Pancreas (tissue), 10 donors: ENCODE measurements at places on chromosomes 6 and 20.

- no peak for DNase-seq
Measured at GRCh38 chr6:169490830-169491229, 211.0 kb downstream of the WDR27 start.

DNA sequence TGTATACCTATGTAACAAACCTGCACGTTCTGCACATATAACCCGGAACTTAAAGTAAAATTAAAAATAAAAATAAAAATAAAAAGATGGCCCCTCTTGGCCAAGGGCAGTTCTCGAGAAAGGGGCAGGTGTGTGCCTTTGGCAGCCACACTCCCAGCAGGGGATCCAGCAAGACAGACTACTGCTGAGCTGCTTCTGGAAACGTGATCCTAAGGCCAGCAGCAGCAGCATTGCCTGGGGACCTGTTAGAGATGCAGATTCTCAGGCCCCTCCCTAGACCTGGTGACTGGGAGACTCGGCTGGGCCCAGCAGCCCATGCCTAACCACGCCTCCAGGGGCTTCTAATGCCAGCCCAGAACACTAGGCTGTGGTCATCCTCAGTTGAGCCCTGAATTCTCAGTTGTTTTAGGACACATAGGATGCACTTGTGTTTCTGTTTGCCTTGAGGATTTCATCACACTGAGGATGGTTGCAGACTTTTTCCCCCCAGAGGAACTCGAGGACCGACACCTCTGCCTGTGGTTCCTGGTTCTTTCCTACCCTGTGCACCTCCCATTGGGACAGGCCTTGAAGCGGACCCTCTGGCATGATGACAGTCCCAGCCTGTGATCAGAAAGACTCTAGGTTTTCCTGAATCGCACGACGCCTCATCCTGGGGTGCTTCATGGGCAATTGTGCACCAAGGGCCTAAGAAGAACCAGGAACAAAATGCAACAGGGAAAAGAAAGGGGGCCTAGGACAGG, 105.9 kb downstream of the TOX2 start:
- DNase-seq: no peak

- no peak for DNase-seq
Measured at GRCh38 chr20:9919271-9920014, 80.6 kb upstream of the PAK5 start.

- no peak for DNase-seq
Measured at GRCh38 chr6:98842342-98843180, 8.2 kb downstream of the POU3F2 start.

DNA sequence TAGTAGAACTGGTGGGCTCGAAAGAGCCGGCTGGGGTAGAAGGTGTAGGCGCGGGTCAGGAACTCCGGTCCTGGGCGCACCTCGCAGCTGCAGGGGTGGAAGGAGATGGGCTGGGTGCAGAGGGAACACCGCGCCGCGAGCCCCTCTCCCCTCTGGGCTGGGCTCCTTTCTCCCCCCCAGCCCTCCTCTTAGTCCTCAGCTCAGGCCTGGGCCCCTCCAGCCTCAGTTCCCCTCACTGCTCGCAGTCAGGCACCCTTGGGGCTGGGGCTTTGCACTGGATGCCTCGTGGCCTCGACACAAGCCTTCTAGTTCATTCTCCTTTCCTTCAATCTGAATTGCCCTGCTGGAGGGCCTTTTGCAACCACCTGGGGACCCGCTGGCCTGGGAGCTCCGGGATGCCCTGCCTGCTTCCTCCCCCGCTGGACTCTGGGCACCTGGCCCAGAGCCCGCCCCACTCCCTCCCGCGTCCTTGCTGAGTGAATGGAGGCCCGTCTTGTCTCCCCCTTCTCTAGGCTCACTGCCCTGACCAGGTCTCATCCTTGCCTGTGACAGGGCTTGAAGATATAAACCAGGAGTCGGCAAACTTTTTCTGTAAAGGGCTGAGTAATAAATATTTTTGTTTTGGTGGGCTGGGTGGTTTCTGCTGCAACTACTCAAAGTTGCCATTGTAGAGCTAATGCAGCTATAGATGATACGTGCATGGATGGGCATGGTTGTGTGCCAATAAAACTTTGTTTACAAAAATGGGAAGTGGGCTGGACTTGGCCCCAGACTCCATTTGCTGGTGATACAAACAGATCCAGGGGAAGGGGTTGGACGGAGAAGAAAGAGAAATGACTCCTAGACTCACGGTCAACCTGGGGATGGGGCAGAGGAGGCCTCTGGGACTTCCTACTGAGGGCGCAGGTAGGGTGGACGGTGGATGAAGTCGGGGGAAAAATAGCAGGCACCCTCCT, 47.3 kb downstream of the APCDD1L start:
- no peak for DNase-seq

GRCh38 chr6:4020822-4021132, 58.2 kb downstream of the FAM217A start:
- DNase-seq: no peak

- peak; percentile 34 for DNase-seq
Measured at GRCh38 chr6:34585512-34586061, 29.5 kb upstream of the SPDEF start.

DNA sequence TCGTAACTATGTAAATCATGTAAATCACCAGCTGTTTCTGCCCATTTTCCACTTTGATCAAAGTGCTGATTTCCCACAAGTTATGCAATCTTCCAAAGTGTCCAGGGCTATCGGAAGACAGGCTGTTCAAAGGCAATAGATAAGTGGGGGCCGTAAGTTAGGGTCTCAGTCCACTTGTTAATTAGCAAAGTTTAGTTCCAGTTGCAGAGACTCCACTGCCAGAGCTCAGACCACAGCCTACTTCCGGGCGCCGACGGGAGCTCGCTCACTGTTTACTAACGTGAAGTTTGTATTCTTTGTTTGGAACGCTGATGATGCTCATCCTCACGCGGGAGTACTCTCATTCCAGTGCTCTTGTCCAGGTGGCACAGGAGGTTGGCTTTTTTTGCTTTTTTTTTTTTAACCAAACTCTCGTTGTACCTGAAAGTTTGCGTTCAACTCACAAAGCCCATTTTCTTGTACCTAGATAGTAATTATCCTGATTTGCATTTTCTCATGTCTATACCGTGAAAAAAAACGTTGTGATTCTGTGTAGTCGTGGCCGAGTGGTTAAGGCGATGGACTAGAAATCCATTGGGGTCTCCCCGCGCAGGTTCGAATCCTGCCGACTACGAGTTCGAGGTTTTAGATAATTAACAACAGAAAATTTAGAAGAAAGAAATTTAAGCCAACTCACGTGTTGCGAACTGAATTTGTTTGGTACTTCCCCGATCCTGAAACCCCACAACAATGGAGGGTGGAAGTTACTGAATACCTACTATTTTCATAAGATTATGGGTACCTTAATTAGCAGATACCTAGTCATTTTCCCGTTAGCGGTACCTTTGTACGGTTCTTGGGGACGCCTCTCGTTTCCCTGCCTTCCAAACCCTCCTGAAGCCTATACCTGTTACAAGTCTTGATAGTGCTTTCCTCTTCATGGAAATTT, 29.9 kb upstream of the ZNF184 start:
- DNase-seq: no peak

GRCh38 chr6:149364557-149364956, 35.5 kb upstream of the SUMO4 start:
- no peak for DNase-seq

GRCh38 chr6:126173265-126173664, 166.7 kb upstream of the CENPW start:
- DNase-seq: no peak

- DNase-seq: no peak
Measured at GRCh38 chr6:2186516-2186915, 58.9 kb downstream of the GMDS start.

- no peak for DNase-seq
Measured at GRCh38 chr20:47953471-47953870, 168.2 kb upstream of the SULF2 start.

DNA sequence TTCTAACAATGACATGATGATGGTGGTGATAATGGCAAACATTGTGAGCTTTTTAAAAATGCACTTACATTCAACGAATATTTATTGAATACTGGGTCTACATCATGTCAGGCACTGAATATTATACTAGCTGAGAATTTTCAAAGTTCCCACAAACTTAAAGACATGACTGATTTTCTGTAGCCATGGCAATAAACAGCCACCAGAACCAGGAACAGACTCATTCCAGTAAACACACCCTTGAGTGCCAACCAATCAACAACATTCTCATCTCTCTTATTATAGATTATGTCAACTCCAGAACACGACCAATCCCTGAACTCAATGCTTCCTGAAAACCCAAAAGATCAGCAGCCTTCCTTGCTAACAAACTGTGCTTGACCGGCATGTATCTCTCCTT, 212.4 kb upstream of the RUNX2 start:
- DNase-seq: no peak

DNA sequence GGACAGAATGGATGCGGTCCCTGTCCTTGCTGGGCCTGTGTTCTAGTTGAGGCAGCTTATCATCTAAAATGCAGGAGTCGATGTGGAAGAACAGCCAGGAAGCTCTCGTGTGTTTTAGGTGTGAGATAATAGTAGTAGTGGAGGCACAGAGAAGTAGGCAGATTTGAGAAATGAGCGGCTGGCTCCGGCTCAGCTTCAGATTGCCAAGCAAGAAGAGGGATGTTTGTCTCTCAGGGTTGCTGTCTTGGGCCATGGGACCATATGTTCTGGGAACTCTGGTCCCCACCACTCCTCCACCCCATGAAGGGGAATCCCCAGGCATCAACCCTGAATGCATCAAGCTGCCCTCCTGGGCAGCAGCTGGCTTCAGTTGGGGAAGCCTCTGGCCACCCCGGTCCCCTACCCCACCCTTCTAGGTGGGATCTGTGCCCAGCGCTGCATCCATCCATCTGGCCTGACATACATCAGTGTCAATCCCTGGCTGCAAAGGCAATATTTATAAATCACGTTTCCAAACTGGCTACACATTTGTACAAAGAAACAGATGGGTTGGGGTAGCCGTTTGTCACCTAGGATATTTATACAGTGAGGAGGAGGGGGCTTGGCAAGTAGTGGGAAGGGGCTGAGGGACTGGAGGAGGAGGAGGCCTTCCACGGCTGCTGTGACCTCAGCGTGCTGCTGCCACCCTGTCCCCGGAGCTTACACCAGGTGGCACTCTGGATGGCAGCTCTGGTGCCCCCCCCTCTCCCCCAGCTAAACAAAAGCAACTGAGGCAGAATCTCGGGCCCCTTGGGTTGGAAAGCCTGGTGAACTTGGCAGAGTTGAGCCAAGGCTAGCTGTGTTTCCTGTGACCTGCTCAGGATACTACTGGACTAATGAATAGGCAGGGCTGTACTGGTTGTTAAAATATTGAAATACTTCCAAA, 64.4 kb downstream of the CD40 start:
- no peak for DNase-seq

GRCh38 chr6:6652932-6653331, 64.4 kb downstream of the LY86 start:
- no peak for DNase-seq

- no peak for DNase-seq
Measured at GRCh38 chr6:28634761-28635546, 109.3 kb downstream of the GPX5 start.

- no peak for DNase-seq
Measured at GRCh38 chr6:3001773-3002293, 2.1 kb downstream of the NQO2 start.

DNA sequence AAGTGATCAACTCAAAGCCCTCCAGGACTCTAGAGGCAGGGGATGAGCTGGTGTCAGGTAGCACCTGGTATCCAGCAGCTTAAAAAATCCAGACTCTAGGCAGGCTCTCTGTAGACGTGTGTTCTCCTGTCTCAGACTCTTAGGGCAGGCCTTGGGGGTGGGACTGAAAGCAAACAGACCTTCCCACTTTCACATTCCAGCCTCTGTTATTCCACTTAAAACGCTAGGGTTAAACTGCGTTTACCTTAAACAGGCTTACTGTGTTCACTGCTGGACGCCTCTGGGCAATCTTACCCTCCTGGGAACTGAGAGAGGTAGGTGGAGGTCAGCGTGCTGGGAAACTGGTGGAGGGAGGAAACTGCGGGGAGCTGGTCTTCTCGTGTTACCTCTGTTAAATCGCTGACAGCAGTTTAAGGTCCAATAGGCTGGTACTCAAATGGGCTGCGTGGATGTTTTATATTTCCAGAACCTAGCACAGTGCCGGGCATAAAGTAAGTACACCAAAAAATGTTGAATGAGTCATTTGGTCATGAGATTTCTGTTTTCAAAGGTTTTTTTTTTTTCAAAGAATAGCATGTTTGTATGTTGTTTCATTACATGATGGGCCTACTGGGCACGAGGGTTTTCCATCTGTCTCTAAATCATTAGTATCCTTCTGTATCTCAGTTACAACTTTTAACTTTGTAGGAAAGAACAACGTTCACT, at the start of gene GCNT2:
GCNT2 (plus strand) TSS at position 248 of the 705 bp plus-strand sequence. CDS start 7,561 bp downstream, outside the sequence.
- DNase-seq: no peak

- DNase-seq: no peak
Measured at GRCh38 chr6:16482702-16483314, 244.4 kb downstream of the GMPR start.

GRCh38 chr6:105896821-105897095, 189.4 kb upstream of the PRDM1 start:
- DNase-seq: no peak

DNA sequence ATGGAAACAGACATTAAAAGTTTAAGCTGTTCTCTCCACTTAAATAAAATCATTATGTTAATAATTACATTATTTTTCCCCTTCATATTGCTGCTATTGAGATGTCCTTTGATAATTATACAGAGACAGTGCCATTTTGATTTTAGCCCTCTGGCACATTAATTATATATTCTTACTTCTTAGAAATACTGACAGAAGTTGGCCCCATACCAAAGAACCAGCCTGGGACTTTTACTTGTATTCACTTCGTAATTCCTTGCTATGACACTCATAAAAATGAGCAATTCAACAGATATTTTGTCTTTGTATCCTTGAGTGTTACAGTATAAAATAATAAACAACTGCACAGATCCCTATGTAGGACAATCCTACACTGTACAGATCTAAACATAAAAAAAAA, 743.7 kb downstream of the TBC1D32 start:
- DNase-seq: no peak

- DNase-seq: no peak
Measured at GRCh38 chr20:12591949-12592470, 416.8 kb upstream of the SPTLC3 start.

- peak; percentile 30 for DNase-seq
Measured at GRCh38 chr20:20452254-20452676, 84.4 kb downstream of the INSM1 start.

DNA sequence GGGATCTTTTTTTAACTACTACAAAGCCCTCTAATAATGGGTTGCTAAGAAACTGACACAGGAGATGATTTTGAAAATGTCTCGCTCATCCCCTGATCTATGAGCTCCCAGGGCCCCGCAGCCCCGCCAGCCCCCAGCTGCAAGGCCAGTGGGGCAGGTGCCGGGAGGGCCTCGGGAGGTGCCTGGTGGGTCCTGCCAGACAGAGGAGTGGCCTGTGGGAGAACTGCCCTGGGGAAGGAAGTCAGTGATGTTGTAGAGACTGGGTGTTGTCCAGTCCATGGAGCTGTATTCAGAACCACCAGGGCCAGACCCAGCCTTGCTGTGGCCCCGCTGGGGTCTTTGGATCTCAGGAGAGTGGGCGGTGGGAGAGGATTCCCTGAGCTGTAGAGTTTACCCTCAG, 258.7 kb downstream of the TAF4 start:
- DNase-seq: no peak

DNA sequence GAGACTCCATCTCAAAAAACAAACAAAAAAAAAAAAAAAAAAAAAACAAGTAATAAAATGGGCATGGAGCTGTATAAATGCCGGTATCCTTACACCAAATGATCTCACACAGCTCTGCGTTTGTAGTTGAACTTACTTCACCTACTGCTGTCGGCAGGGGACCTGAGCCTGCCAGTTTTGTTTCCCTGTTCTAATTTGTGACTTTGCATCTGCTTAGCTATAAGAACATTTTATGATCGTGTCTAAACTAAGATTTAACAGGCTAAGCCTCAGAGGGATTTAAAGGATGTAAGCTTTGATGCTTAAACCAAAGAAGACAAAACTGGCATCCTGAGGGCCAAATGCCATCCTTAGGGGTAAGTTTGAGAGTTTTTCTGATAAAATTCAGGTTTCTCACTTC, 58.7 kb downstream of the GCNT2 start:
- no peak for DNase-seq
